T-helper 22 cell (primary cell): ENCODE measurements at places on chromosomes 5 and 9.

- DNase-seq: no peak
Observed at GRCh38 chr9:121912812-121913627, 180.1 kb downstream of the TTLL11 start.

DNA sequence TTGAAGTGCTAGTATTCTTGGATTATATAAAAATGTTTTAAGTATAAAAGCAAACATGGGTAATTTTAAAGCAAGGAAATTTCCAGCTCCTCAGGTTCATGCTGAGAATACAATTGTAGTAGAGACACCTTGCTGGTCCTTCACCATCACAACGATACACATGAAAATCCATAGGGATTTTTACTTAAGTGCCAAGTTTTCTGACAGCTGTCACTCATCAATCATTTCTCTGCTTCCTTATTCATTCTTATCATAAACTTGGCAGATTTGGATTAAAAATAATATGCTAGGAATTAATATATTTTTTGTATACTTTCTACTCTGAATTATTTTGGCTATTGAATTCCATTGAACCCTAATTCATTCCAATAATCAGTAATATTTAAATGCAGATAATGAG lies 167.9 kb upstream of the PTGER4 start:
- DNase-seq: no peak

GRCh38 chr5:31144364-31144763 lies 49.1 kb upstream of the CDH6 start:
- DNase-seq: no peak

DNA sequence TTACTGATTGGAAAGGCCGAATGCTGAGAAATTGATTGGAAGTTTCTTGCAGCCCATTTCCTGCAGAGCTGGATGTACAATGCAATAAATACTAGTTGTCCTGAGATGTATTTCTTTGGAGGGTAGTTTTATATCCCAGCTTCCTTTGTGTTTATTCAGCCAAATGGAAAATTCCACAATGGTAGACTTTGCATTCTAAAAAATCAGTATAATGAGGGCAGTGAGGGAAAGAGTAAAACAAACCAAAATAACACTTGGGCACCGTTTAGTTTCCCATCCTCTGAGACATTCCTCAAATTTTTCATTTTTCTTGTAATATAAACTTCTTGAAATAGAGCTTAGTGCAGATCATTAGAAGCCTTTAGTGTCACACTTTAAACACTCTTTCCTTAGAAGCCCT lies 379.4 kb downstream of the EBF1 start:
- no peak for DNase-seq

DNA sequence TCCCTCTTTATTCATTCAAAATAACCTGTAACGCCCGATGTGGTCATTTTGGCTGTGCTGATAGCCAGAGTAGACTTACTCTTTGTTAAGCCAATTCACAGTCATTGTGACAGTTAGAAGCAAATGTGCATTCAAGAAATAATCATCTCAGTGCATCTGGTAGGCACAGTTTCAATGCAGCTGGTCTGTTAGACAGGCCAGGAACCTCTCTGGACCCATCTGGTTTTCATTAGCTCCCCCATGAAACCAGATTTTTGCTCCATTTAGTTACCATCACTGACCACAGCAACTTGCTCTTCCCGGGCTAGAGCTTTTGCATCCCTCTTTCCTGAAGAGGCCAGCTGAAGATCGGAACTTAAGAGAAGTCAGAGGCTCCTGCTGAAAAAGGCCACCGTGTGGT lies 284.2 kb downstream of the NSG2 start:
- no peak for DNase-seq

DNA sequence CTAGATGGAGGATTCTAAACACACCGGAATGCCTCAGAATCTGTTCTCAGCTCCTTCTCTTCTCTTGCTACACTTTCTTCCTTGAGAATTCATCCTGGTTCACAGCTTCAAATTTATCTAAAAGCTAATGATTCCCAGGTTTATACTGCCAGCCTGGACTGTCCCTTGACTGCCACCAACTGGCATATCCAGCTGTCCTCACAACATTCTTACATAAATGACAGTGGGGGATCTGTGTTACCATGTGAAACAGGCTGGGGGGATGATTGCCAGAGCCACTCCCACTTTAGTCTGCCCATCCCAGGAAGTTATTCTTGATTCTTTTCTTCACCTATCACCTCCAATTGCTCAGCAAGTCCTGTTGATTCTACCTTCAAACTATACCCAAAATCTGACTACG lies 27.2 kb upstream of the ZFR start:
- no peak for DNase-seq

- DNase-seq: no peak
Observed at GRCh38 chr9:122180633-122181032, 20.9 kb downstream of the MORN5 start.

DNA sequence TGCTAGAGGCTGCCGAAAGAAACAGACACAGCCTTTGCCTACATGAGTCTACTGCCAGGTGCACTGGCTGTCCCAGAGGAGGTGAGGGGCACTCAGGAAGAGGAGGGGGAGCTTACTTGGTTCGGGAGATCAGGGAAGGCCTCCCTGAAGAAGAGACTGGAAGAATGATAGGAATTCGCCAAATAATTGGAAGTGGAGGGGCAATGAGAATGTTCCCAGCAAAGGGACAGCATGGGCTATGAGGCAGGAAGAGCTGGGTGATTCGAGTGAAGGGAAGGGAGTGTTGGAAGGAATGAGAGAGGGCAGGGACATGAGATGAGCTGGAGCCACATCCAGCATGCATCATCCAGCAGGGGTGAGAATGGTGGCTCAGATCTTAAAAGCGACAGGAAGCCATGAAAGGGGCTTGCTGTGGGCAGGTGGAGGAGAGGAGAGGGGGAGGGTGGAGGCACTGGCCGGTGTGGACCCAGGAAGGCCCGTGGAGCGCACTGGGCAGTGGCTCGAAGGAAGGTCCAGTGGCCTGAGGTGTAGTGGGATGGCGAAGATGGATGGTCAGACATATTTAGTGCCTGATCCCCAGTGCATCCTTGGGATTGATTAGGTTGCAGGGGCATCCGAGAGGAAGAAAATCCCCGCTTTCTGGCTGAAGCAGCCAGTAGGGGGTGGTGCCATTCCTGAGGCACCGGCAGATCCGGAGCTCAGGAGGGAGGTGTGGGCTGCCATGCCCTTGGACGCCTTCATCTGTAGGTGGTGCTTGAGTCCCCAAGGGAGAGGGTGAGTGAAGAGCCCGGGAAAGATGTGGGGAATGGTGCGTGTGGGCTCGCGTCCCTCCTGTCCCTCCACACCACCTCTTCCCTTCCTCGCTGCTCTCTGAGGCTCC lies 53.5 kb upstream of the GARNL3 start:
- no peak for DNase-seq

GRCh38 chr5:1930501-1930879 lies 47.8 kb upstream of the IRX4 start:
- DNase-seq: no peak
